ENCODE measurements at places on chromosomes 5 and 9.

DNA sequence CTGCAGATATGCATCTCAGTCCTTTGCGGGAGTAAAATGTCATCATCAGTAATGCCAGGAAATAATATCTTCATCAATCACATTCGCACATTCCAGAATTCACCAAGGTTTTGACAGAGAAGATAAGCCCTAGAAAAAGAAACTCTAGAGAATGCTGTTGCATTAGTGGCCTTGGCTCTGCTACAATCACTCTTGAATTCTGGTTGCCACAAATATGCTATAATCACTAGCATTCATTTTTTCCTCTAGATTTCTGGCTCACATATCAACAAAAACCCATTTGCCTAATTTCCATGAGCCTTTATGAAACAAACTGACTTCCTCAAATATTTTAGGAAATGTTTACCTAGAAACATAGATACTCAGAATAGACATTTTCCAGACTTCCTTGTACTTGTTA lies 653.4 kb downstream of the ANXA1 start:
- DNase-seq: no peak

GRCh38 chr5:141330299-141331080 lies at the start of gene PCDHGA1:
PCDHGA1 (plus strand) TSS chr5:141330514.
- no peak for DNase-seq

DNA sequence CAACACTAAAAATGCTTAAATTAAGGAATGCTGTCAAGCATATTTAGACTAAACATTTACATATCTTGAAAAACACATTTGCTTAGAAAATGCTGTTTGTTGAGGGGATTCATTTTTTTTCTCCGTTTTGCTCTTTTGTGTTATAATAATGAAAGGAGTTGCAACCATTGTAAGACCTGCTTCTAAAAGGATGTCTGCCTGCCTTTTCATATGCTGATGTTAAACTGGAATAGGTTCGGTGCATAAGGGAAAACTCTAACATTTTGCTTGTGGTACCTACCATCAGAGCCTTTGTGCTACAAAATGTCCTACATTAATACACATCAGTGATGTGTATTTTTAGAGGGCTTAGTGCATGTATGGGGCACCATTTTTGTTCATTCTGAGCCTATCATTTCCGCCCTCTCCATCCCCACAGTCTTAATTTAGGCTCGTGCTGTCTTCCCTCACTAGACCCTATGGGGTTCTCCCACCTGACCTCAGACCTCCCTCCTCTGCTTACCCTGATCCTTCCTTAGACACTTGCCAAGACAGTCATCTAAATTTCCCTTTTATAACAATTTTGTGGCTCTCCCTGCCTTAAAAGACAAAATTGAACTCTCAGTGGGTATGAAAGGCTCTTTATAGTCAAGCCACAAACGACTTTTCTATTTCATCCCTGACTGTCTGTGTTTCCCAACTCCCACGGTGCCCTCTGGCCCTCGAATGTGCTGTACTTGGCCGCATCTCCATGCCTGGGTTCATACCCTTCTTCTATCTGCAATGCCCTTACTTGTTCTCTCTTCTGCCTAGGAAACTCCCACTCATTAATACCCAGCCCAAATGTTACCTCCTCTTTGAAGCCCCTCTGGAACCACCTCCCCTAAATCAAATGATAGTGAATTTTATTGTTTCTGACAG lies 61.2 kb downstream of the CMYA5 start:
- DNase-seq: no peak

GRCh38 chr5:115985802-115986757 lies 23.8 kb downstream of the LVRN start:
- no peak for DNase-seq

- no peak for DNase-seq
Measured at GRCh38 chr9:91291866-91292265, 69.9 kb downstream of the AUH start.

GRCh38 chr5:148808864-148809642 lies 17.4 kb upstream of the ADRB2 start:
- DNase-seq: no peak

DNA sequence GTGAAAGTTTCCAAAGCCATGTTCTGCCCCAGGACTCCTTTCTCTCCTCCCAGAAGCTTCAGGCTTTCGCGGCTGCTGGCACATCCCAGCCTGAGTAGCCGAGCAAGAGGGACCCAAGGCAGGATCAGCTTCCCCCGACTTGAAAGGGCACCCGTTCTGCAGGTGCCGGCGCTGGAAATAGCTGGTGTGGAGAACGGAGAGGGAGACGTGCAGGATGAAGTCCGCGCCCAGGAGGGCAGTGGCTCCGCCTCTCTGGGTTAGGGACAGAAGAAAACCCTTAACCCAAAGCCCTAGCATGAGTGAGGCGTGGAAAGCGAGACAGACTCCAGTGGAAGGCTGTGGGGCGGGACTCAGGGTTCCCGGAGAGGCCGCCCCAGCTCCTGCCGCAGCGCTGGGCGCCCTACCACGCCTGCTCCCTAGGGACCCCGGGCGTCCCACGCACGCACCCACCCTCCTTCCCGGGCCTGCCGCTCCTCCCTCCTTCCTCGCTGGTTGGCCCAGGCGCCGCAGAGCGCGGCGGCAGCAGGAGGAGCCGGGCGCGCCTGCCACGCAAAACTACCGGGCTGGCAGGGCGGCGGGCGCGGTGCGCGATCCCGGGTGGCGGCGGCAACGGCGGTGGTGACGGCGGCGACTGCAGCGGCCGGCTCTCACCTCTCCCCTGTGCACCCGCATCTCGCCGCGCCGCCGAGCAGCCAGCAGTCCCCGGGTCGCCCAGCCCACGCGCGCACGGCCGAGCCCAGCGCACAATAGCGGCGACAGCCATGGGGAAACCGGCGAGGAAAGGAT lies at the start of gene SLC1A1:
Gene SLC1A1, plus strand, starts transcription at position 550 of the 786 bp plus-strand sequence. Its CDS starts 212 bp downstream, at position 762.
- DNase-seq: peak; percentile 58
